ENCODE measurements at places on chromosomes 5 and 9.

DNA sequence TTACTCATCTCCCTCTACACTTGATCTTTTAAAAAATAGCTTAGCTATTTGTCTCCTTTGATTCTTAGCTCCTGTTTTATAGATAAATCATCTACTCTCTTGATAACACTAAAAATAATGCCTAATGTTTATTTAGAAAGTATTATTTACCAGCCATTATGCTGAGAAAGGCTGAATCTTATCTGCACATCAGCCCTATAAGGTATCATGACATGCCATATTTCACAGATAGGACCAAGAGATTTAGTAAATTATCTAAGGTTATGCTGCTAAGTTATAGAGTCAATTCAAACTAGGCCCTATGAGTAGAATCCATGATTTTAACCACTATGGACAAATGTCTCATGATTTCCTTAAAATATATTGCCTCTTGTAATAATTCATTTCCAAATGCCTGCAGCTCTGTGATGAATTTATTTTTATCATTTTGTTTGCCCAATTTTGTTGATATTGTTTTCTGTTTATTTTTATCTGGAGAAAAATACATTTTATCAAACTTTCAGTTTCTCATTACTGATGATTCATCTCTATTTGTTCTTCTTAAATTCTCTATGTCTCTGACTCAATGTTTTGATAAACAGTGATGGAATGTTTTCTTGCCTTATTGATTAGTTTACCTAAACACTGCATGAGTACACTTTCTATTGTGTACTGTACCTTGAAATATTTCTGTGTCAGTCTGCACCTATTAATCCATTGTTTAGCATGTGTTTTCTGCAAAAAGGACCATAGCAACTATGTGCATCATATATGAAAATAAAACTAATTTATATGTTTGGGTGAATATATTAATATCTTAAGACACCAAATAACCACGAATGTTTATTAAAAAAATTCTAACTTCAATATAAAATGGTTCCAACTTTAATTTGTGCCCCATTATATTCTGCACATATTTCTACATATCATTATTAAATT lies 300.8 kb downstream of the CDH9 start:
- no peak for DNase-seq

GRCh38 chr9:34010979-34011378 lies 37.7 kb downstream of the UBAP2 start:
- DNase-seq: no peak

- DNase-seq: no peak
Measured at GRCh38 chr5:31783731-31784130, 144.8 kb downstream of the PDZD2 start.

DNA sequence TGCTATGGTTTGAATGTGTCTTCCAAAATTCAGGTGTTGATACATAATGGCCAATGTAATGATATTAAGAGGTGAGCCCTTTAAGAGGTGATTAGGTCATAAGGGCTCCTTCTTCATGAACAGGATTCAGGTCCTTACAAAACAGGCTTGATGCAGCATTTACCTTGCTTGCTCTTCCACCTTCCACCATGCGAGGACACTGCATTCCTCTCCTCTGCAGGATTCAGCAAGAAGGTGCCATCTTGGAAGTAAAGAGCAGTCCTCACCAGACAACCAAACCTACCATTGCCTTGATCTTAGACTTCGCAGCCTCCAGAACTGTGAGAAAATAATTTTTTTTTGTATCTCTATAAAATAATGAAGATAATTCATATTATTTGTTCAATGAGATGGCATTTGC lies 314.0 kb upstream of the SMARCA2 start:
- DNase-seq: no peak

DNA sequence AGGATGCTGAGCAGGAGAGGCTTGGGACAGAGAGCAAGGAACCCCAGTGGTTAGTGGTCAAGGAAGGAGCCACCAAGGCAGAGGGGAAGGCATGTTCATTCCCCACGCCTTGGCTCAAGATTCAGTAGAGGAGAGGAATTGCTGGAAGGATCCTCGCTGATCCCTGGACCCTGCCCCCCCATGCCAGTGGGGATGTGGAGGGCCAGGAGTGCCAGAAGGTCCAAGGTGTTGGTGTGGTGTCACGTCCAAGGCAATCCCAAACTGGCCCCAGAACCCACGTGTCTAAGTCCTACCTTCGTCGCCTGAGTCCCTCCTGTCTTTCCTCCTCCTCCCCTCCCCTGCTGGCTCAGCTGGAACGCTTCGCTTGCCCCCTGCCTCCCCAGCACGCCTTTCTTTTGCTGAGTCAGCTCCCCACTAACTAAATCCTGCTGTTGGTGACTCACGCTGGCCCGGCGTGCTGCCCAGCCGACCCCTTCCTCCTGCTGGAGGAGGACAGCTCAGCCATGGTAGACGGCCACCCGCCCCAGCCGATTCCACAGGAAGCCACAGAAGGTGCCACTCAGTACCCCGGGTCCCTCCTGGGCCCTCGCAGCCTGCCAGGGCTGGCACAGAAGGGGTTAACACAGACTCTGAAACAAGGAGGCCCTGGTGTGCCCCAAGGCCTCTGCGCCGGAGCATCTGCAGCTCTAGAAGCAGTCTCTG lies 37.6 kb upstream of the ORM1 start:
- DNase-seq: no peak

DNA sequence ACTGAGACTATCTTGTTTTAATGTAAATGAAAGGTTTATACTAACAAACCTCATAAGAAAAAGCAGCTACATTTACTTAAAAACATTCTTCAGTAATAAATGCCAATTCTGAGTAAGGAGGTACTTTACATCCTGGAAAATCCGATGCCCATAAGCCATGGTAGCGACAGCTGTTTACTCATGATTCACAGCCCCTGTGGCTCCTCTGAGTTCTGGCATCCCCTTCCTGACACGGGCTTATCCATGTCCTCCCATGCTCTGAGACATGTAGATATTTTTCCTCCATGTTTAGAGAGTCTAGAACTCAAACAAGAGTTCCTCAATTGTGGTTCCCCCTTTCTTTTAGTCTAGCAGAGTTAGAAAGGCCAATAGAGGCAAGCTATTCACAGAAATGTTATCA lies 63.1 kb upstream of the DEPDC1B start:
- DNase-seq: no peak

DNA sequence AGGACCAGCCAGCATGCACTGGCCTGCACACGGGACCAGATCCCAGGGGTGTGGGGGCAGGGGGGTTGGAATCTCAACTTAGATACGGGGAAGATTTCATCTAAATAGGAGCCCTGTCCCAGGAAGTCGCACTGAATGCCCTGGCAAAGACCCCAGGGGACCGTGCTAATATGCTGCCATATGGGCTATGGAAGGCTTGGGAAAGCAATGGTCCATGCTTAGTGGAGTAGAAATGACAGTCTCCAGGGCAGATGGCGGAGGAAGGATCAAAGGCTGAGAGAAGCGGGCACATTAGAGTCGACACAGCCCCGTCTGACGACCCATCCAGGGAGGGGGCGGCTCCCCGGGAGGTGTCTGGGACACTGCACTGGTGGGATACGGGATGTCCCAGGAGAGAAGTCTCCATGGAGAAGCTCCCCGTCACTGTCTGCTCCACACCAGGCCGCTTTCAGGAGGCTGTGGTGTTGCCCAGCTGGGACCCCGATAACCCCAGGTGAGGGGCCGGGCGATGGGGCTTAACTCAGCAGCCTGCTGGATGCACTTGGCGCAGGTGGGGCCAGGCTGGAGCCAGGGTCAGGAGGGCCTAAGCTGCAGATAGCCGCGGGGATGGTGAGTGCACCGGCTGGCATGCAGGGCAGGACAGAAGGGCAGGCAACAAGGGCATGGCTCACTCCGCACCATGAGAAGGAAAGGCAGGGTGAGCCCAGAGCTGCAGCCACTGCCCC lies 377.7 kb upstream of the IRX1 start:
- DNase-seq: no peak

DNA sequence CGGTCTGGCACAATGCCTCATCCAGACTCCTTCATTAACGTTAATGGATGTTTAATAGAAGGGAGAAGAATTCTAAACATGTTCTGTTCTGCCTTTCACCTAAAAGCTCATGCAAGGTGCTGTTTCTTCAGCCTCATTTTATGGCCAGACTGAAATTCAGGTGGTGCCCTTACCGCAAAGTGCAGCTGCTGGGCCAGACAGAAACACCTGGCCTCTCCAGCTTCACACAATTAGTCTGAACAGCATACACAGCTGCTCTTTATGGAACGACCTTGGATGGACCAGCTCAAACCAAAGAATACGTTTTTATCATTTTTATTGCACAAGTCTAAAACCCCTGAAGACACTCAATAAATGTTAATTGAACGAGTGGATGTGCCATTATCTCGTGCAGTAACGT lies 4.6 kb downstream of the SNCAIP start:
- no peak for DNase-seq

DNA sequence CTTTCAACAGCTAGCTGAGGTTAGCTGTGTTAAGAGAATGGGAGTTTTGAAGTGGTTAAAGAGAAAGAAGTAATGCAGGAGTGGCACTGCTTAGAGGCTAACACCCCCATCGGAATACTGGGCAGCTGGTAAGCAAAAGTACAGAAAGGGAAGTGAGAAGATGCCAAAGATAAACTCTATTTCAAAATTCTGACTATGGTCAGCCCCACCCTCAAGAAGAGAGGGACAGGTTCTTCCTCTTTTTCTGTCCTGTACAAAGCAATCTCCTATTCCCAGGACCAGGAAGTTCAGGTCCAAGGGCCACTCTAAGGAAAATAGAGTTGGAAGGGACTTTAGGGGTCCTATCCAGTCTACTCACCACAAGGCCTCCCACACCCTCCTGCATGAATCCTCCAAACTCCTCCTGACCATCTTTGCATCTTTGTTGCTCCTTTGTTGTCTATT lies 45.9 kb upstream of the JAK2 start:
- no peak for DNase-seq

GRCh38 chr5:143045062-143045461 lies 274.9 kb downstream of the ARHGAP26 start:
- no peak for DNase-seq

GRCh38 chr5:113123618-113124017 lies 147.0 kb downstream of the DCP2 start:
- DNase-seq: no peak

- DNase-seq: no peak
Measured at GRCh38 chr5:96687812-96688453, 25.8 kb downstream of the CAST start.

DNA sequence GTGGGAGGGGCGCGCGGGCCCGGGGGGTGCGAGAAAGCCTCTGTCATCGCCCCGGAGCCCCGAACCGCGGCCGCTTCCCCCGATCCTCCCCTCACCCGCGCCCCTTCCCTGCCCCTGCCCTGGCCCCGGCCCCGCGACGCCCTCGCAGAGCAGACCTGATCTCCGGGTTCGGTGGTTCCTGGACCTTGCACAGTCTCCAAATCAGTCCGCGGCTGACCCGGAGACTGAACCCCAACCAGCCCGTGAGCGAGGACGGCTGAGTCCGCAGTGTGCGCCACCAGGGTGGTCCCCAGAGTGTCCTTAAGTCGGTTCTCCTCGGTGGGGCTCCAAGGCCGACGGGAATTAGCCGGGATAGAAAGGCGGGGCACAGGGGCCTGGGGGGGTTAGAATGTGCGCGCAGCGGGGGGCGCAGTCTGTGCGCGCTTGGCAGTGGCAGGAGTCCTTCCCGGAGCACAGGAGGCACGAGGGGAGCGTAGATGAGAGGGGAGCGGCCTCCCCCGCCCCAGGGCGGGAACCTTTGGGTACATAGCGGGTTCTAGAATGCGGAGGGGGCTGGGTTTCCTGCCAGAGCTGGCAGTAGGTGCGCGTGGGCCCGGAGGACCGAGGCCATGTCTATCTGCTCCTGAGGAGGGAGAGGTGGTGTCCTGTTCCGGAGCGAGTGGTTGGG lies 779 bp downstream of the PKN3 start:
- no peak for DNase-seq

GRCh38 chr9:68643901-68644809 lies 60.9 kb upstream of the PIP5K1B start:
- DNase-seq: no peak

- no peak for DNase-seq
Measured at GRCh38 chr9:137664676-137665075, 45.9 kb downstream of the EHMT1 start.

- no peak for DNase-seq
Measured at GRCh38 chr5:139863361-139863760, 67.8 kb downstream of the PSD2 start.

- DNase-seq: no peak
Measured at GRCh38 chr5:116733991-116734975, 159.7 kb upstream of the SEMA6A start.

GRCh38 chr5:142978726-142979125 lies 208.5 kb downstream of the ARHGAP26 start:
- DNase-seq: no peak

GRCh38 chr5:61578858-61579503 lies 246.9 kb downstream of the ZSWIM6 start:
- no peak for DNase-seq

- no peak for DNase-seq
Measured at GRCh38 chr9:74974558-74974957, 21.8 kb upstream of the C9orf40 start.

DNA sequence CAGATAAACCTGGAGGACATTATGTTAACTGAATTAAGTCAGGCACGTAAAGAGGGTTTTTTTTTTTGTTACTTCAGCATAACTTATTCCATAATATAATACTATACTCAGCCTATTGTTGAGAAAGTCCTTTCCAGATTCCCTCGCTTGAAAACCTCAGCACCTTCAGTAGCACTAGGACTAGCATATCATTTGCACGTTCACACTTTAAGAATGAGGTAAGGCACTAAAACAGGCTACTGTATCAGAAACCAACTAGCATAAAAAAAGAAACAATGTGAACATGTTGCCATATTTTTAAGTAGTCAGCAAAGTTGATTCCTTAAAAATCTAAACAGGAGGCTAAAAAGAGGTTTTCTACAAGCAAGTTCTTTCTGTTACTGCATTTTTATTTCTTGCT lies 504.0 kb downstream of the PTPRD start:
- no peak for DNase-seq

DNA sequence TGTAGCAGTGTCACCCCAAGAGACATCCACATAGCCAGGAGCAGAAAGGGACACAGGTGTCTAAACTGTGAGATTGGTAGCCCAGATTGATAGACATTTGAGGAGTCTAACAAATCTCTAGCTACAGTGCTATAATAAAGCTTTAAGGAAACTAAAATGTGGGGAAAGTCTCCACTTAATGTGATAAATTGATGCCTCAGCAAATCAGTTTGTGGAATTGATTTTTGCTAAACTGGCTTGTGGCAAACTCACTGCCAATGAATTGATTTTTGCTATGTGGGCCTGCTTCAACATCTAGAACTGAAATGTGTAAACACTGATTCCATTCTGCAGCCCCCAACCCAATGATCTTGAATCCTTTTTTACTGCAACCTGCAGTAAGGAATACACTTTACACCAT lies 16.8 kb upstream of the MAP3K1 start:
- no peak for DNase-seq

- DNase-seq: no peak
Measured at GRCh38 chr9:91162311-91162710, 199.4 kb downstream of the AUH start.

GRCh38 chr9:123347289-123348060 lies 8.5 kb upstream of the CRB2 start:
- no peak for DNase-seq

GRCh38 chr5:95644351-95645042 lies 2.1 kb upstream of the RFESD start:
- DNase-seq: peak; percentile 9

- no peak for DNase-seq
Measured at GRCh38 chr5:142186514-142186856, 77.9 kb downstream of the NDFIP1 start.

- no peak for DNase-seq
Measured at GRCh38 chr5:178224403-178224802, 8.2 kb downstream of the PHYKPL start.
